ENCODE measurements at places on chromosomes 5 and 9.
A peak's percentile ranks its signal among the peaks of the same experiment; 100 is the strongest.

- DNase-seq = no peak
Observed at GRCh38 chr5:80070338-80071056, 35.3 kb downstream of the THBS4 start.

DNA sequence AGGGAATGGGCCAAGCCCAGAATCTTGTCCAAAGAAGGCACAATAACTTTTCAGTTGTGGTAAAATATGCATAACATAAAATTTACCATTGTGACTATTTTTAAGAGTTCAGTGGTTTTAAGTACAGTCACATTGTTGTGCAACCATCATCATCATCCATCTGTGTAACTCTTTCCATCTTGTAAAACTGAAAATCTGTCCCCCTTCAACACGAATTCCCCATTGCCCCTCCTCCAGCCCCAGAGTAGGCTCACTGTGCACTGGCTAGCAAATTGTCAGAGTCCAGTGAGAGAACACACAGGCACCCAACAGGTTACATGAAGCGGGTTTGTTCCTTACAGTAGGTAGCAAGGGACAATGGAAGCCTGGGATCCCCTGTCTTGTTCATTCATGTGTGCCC is 13.7 kb downstream of the BARX1 start:
- DNase-seq = no peak

- no peak for DNase-seq
Observed at GRCh38 chr5:157282150-157282549, 16.2 kb downstream of the CYFIP2 start.

DNA sequence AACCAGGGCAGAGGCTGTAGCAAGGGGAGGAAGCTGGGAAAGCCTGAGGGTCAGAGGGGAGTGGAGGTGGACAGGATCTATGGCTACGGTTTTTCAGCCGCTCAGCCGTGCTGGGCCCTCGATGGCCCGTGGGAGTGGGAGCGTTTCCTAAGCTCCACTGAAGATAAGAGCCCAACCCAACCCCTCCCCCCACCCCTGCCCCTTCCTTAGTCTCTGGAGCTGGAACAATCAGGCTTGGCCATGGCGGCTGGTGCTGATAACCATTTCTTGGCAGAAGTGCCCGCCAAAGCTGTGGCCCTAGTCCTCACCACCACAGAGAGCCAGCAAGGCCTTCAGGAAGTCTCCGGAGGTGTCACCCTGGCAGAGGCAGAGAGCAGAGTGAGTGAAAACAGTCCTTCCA is 20.3 kb upstream of the TNIP1 start:
- DNase-seq = no peak

DNA sequence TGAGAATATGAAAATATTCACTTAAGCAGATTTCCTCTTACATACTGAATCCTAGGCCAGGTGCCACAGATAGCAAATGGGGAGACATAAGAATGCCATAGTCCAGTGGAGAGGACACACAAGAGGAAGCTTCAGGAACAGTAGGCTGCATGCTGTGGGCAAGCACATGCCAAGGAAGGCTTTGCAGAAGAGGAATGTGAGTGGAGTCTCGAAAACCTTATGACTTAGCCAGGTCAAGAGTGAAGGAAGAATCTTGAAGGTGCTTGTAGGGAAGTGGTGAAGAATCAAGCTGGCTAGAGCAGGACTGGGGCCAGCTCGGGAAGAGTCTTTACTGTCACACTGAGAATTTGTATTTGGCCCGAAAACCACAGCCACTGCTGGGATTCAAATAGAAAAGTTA is 20.4 kb downstream of the RPS23 start:
- DNase-seq = no peak

GRCh38 chr5:23507278-23507685 is at the start of gene PRDM9:
Gene PRDM9, plus strand, starts transcription at chr5:23507609. Its CDS starts 1,425 bp downstream, at chr5:23509034.
- DNase-seq = no peak

- DNase-seq = no peak
Observed at GRCh38 chr5:150582241-150583109, 58.0 kb upstream of the SYNPO start.

- no peak for DNase-seq
Observed at GRCh38 chr5:93577854-93578812, 2.9 kb downstream of the NR2F1-AS1 start.

DNA sequence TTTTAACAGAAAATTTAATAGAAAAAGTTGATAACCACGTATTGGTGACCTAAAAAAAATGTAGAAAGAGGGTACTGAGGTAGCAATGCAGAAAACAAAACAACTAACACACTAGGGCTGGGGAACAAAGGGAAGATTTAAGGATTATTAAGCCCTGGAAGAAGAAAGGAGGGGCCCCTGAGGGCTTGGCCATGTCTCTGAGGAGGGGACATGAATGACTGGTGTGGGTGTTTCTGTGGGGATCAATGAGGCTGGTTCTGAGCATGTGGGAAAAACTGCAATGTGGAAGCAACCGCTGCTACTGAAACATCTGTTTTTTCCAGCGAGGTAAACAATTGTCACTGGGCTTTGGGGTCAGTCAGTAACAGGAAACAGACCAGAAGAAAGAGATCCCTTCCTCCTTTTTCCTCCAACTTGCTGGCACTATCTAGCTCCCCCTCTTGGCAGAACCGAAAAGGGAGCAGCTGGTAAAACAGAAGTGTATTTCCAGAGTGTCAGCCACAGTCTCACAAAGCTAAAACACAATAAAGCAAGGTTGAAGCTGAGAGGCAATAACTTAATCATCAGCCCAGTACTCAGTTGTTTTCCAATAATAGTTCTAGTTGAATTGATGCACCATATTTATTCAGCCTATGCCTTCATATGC is 48.3 kb downstream of the ATPSCKMT start:
- DNase-seq = no peak

GRCh38 chr9:120919843-120920805 is 6.5 kb downstream of the TRAF1 start:
- no peak for DNase-seq

DNA sequence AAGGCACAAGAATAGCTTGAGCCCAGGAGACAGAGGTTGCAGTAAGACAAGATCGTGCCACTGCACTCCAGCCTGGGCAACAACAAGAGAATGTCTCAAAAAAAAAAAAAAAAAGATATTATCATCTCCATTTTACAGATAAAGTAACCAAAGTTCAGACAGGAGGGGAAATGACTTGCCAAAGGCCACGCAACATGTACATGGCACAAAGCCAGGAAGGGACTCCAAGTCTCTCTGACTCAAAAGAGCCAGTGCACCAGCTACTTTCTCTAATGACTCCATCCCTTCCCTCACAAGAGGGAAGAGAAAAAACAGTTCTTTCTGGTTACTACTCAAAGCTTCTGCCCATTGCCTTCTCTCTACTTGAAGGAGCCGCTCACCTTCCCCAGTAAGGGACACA is 34.1 kb downstream of the SIL1 start:
- no peak for DNase-seq

GRCh38 chr5:39624268-39624886 is 199.6 kb upstream of the DAB2 start:
- no peak for DNase-seq

DNA sequence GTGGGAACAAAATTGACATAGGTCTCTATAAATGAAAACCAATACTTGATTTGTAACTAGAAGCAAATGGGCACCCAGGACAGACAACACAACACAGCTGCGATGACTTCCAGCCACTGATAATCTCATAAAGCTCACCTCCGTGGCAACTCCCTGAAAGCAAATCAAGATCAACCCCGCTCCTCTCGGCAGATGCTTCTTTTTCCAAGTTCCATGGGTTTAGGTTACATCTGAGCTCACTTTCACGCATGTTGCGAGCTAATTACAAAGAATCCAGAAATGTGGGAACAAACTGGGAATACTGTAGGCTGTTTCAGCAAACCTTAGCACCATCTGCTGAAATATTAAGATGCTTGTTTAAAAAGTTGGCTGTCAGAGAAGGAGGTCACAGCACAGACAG is 153.9 kb downstream of the ELAVL2 start:
- DNase-seq = no peak

DNA sequence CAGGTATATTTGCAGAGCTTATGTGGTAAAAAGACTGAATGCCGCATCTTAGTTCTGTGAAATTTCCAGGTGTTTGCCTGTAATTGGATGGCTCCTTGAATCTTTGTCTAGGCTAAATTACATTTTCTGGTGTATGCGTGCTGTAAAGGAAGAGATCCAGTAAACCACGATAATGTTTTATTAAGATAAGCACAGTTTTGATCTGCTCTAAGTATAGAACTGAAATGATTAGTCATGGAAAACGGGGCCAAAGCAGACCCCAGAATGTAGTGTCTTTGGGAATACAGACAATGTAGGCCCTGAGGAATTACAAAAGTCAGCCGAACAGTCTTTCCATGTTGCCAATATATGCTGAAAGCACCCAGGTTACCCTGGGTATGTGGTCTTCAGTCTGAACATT is 257.3 kb downstream of the FANCC start:
- DNase-seq = no peak

- no peak for DNase-seq
Observed at GRCh38 chr5:17129093-17129849, 88.2 kb upstream of the BASP1 start.

GRCh38 chr5:126871441-126871840 is 94.5 kb downstream of the LMNB1 start:
- DNase-seq = no peak

- no peak for DNase-seq
Observed at GRCh38 chr9:20783057-20784038, 99.3 kb downstream of the FOCAD start.

- DNase-seq = no peak
Observed at GRCh38 chr5:26205121-26205520, 833.3 kb downstream of the CDH9 start.

DNA sequence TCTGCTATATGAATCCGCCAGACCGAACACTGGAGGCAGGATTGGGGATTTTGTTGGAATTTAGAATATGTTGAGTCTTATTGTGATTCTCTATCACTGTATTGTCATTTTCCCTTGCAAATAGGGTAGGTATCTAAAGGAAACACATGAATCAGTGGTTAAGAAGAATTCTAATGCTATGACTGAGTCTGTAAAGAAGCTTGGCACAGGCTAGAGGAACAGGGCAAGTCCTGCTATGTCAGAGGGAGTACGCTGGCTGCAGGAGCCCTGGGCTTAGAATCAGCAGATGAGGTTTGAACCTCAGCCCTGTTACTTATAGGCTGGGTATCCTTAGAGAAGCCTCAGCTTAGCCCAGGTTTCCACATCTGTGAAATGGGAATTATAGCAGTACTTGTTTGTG is 198.1 kb downstream of the NR3C1 start:
- no peak for DNase-seq

DNA sequence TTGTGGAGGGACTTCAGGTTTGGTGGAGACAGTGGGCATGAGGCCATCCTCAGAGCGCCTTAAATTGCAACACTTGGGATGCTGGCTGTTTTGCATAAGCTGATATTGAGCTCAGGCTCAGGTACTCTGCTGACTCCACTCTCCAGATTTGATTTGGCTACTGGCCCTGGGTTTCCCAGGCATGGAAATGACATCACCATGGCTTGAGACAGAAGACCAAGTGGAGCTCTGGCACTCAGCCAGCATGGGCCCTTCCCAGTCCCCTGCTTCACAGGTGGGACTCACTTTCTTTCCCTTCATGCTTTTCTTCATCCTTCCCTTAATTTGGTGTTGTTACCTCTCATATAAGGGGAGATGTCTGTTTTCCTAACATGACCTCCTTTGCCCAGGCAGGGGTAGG is 72.0 kb upstream of the IL12B start:
- no peak for DNase-seq

GRCh38 chr9:132586830-132587591 is 4.6 kb downstream of the BARHL1 start:
- no peak for DNase-seq

GRCh38 chr9:77899679-77900354 is 131.8 kb downstream of the GNAQ start:
- no peak for DNase-seq

DNA sequence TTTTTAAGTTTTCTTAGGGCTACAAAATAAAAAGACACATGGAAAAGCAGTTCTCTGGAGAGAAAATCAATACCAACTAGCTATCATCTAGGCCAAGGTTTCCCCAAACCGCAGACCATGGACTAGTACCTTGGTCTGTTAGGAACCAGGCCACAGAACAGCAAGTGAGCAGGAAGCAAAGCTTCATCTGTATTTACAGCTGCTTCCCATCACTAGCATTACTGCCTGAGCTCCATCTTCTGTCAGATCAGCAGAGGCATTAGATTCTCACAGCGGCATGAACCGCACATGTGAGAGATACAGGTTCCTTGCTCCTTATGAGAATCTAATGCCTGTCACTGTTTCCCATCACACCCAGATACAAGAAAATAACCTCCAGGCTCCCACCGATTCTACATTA is 1907.6 kb upstream of the ACO1 start:
- no peak for DNase-seq

GRCh38 chr5:104987074-104987473 is 1424.5 kb upstream of the NUDT12 start:
- no peak for DNase-seq

DNA sequence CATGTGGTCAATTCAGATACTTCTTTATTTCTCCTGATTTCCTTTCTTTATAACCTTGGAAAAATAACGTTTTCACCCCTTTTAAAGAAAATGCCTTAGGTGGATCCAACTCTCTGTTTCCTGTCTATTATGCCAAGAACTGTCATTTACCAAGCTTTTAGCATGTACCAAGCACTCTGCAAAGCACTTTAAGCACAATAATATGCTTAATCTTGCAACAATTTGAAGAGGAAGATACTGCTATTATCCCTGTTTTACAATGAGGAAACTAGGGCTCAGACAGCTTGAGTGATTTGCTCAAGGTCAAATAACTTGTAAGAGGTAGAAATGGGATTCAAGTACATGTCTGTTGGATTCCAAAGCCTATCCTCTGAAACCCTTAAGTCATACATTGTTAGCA is 224.8 kb upstream of the IL12B start:
- DNase-seq = no peak

- no peak for DNase-seq
Observed at GRCh38 chr9:20125727-20126126, 336.9 kb upstream of the SLC24A2 start.

DNA sequence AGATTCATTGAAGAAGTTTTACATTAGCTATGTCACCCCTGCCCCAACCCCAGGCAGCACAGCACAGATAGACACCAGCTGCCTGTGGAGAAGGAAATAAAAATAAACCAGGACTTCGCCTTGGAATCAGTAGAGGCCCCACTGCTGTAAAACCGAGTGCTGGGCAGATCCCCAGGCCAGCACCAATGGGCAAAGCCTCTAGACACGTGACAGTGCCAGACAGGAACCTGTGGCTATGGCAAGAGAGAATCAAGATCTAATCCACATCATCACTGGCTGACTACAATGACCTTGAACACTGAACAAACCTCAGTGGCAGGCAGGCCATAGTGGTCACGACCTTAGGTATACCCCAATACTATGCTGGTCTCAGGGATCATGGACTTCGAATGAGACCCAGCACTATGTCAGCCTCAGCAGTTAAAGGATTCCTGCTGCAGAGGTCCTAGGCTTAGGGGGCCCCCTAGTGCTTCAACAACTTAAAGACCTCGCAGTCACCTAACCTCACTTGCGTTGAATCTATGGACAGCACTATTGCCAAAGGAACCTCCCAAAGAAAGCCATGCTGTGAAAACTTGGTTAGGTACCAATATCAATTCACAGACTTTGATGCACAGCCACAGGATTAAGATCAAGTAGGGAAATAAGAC is 2118.6 kb upstream of the C9orf72 start:
- peak; percentile 48 for DNase-seq

- DNase-seq = no peak
Observed at GRCh38 chr5:10194083-10194482, 55.6 kb downstream of the ATPSCKMT start.

Data from NCI-H460 (cell line).